Smooth muscle cell of the brain vasculature (primary cell): ENCODE measurements at places on chromosomes 7 and 10.

GRCh38 chr10:117805139-117805538 is 241.6 kb downstream of the RAB11FIP2 start:
- no peak for DNase-seq

GRCh38 chr7:108165723-108166122 is 35.6 kb upstream of the LAMB4 start:
- DNase-seq = no peak

DNA sequence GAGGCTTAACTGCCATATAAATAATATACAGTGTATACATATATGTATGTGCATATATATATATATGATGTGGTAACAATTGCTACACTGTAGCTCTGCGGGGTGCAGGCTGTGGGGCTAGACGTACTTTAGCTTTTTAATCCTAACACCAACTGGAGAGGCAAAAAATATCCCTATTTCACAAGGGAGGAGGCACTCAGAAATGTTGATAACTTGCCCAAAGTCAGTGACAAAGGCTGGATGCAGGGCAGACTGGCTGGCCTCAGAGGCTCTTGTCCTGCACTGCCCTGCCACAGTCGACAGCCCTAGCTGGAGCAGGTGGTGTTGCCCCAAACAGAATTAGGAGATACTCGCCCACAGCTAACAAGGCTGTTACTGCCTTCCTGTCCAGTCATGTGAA is 1.5 kb upstream of the RELN start:
- no peak for DNase-seq

DNA sequence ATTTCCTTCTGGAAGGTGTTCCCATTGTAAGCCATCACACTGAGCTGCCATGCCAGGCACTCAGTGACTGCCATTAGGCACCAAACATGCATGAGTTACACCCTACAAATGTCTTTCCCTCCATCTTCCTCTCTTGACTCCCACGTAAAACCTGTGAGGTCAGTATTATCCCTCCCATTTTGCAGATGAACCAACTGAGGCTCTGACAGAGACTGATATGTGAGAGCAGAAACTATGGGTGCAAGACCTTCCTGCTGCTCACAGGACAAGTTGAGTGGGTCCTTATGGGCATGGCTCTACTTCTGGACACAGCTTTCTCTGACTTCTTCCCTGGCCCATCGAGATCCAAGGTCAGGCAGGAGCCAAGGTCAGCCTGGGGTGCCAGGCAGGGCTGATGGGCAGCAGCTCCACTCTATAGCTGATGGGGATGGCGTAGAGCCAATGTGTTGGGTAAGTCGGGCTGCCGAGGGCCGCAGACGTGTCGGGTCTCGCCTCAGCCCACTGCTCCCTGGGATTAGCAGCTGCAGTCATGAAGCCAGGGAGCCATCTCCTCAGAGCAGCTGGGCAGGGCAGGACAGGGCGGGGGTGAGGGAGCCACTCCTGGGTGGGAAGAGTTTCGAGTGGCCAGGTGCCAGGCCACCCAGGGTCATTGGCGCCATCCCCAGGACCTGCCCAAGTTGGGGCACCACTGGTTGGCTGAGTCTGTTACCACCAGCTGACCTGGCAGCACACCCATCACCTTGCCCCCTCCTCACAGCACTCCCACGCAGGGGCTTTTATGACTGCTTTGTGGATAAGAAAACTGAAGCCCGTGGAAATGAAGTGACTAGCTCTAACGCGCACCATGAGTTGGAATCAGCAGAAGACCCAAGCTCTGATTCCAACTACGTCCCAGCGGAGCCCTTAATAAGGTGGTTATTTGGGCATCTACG is 117.8 kb upstream of the ZMIZ1 start:
- DNase-seq = no peak

DNA sequence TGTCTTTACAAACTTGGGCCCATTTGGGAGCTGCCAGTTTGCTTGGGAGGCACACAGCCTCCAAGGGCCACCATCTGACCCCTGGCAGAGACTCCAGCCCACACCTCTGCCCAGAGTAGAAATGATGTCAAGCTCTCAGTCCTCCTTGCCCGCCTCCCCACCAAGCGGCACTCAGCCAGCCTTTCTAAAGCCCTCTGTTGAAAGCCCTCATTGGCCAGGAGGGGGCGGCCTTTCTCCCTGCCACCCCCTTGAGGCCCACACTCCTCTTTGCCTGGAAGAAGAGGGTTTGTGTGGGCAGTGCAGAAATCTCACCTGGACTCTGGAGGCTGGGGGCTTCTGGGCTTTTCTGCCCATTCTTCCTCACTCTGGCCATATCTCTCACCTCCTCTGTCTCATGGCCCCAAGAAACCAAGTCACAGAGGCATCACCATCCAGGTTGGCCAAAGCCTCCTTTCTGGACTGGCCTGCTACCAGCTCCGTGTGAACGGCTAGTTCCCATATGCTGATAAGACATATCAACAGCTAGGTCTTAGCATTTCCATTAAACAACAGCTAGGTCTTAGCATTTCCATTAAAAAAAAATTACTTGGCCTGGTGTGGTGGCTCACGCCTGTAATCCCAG is 36.1 kb downstream of the UBTD1 start:
- DNase-seq = no peak

GRCh38 chr7:19390795-19391194 is 245.6 kb upstream of the FERD3L start:
- no peak for DNase-seq

- DNase-seq = no peak
These were observed 6.2 kb upstream of the TMEM243 start for GRCh38 chr7:87225696-87226095.

DNA sequence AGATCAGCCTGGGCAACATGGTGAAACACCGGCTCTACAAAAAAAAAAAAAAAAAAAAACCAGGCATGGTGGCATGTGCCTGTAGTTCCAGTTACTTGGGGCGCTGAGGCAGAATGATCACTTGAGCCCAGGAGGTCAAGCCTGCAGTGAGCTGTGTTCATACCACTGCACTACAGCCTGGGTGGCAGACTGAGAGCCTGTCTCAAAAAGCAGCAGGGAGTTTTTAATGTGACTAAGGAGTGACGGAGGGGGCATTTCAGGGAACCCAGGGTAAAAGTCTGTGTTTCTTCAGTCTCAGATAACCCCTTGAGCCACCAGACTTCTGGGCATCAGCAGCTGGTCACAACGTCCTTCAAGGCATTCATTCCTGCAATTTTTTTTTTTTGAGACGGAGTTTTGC is 2.2 kb upstream of the C10orf95 start:
- no peak for DNase-seq

DNA sequence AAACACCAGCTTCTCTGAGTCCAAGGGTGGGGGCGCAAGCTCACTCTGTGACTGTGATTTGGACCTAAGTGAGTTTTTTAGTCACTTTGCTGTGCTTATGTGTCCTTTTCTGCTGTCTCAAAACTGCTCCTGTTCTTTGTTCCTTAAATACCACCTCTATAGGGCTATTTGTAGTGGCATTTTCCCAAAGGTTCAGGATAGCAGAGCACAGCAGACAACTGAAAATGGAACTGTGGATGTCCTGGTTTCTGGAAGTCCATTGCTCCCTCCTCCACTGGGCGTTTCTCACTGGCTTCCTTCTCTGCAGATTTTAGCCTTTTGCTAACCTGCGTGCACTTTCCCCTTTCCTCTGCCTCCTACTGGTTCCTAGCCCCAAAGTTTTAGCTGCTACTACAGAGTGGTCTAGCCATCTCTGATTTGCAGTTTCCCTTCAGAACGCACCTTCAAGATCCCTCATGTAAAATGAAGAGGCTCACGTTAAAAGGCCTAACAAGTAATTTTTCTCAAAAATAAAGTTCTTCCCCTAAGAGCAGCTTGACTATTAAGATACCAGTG is 25.6 kb downstream of the BLVRA start:
- no peak for DNase-seq

- no peak for DNase-seq
These were observed 35.3 kb downstream of the PLPP4 start for GRCh38 chr10:120492346-120492745.

DNA sequence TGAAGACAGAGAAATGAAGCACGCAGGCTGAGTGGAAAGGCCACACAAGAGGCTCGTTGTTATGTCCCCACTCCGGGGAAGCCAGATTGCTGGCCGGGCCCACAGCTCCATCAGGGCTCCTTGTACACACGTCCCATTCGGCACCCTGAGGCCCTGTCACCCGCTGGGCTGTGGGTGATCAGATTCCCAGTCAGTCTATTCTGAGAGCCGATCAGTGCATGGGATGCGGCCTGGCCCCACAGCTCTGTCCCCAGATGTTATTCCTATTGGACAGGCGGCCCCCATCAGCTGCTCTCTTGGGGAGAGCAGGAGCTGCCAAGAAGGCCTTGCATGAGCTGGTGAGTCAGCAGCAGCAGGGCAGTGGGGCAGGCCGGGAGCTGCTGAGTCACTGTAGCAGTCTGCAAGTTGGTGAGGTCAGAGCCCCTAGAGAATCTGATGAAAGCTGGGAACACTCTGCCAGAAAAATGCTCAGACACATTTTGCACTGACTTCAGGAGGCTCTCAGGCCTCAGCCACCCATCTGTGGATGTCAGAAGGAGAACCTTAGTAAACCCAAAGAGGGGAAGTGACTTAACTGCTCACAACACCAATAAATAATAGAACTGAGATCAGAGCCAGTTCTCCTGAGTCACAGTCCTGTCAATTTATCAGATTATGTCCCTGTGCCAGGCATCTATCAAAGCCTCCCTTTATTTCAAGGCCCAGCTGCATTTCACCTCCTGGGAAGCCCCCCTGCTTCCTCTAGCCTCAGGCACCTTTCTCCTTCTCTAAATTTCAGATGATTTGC is 9.4 kb upstream of the PSAP start:
- peak; percentile 98 for DNase-seq

GRCh38 chr7:117766913-117767312 is 106.3 kb downstream of the CTTNBP2 start:
- no peak for DNase-seq

GRCh38 chr7:134999136-134999535 is 12.8 kb downstream of the AGBL3 start:
- no peak for DNase-seq

GRCh38 chr10:76127984-76128589 is 696.7 kb downstream of the LRMDA start:
- DNase-seq = no peak

GRCh38 chr7:111401516-111401915 is 160.8 kb downstream of the IMMP2L start:
- DNase-seq = no peak

GRCh38 chr10:51910189-51910588 is 210.8 kb upstream of the CSTF2T start:
- no peak for DNase-seq

GRCh38 chr10:4685904-4686643 is 139.9 kb upstream of the AKR1E2 start:
- DNase-seq = no peak

DNA sequence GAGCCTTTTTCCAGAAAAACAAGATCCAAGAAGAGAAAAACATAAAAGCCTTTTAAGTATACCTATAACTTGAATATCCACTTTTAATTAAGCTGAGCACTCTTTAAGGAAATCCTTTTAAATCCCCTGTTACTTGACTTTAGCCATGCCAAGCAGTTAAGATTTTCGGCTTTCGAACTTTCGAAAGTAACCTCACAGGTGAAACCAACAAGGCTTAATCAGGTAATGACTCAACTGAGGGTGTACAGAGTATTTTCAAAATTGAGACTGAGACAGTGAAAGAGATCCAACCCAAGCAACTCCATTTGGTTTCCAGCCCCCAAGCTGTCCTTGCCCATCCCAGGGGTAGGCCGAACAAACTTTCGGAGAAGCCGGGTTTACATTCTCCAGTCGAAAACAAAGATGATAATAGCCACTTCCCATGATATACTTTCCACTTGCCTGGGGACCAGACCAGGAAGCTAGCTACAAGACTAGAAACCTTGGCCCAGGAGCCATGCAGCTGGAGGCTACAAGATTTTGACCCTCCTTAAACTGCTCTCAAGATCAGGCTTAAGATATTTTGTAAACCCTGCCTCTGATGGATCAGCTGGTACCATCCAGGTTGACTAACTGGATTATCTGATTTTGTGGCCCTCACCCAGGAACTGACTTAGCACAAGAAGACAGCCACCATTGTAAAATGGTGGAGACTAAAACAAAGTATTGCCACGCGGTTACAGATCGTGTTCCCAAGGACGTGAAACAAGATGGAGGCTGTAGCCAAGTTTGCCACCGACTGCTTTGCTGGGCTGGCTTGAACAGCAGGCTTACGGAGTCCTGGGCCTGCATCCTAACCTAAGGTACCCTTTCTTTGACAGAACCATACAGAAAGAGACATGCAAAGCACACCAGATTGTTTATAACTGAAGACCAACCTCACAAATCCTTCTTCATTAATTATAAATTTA is 32.3 kb downstream of the C1GALT1 start:
- DNase-seq = no peak

GRCh38 chr10:27601503-27601902 is 97.4 kb downstream of the RAB18 start:
- no peak for DNase-seq

- no peak for DNase-seq
These were observed 17.6 kb upstream of the PFKFB3 start for GRCh38 chr10:6185039-6185716.

DNA sequence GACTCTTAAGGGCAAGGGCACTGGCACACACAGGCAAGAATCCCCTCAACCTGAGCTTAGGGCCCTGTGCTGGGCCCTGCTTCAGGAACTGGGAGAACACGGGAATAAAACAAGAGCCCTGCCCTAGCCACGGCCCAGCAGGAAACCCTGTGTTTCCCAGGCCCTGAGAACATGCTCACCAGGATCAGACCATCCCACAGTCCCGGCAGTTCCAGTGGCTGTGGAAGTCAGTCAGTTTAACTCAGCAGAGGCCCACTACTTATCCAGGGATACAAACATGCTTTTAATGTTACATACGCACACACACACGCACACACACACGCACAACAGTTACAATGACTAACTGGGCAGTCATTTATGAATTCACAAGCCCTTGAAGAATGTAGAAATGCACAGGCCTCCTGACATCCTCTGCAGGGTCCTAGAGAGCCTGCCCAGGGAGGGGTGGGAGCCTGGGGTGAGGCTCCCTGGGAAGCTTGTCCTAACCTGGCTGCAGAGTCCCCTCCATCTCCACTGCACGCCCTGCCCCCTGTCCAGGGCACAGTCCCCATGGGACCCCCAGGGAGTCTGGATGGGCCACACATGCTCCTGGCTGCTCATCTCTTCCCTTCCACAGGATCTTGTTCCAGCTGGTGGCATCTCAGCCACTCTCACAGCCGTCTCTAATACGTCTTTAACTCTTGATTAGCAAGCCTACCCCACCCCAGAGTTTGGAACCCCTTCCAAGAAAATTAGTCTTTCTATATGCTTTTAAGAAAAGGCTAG is 97.6 kb downstream of the TCERG1L start:
- DNase-seq = no peak

- DNase-seq = no peak
These were observed 100.7 kb downstream of the POLL start for GRCh38 chr10:101487399-101487798.

DNA sequence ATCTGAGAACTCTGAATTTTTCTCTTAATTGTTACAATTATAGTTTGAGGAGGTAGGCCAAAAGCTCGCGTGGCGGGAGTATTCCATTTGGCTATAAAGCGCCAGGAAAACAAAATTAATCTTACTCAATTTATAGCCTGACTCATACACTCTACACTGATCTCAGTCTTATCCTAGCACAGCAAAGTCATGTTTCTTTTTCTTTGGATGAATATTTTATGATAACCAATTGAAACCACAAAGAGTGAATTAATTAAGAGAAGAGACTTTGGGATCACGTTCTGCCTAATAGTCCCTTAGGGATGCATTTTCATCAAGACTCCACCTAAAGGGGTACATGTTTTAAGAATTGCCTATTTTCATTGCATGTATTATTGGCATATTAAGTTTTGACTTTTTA is 420.8 kb downstream of the HGF start:
- DNase-seq = no peak
